ENCODE measurements at places on chromosomes 12 and 14.

GRCh38 chr12:99195474-99195873 lies 452.1 kb upstream of the GARIN6 start:
- DNase-seq: peak; percentile 8

GRCh38 chr12:26678697-26679660 lies 154.0 kb downstream of the ITPR2 start:
- no peak for DNase-seq

DNA sequence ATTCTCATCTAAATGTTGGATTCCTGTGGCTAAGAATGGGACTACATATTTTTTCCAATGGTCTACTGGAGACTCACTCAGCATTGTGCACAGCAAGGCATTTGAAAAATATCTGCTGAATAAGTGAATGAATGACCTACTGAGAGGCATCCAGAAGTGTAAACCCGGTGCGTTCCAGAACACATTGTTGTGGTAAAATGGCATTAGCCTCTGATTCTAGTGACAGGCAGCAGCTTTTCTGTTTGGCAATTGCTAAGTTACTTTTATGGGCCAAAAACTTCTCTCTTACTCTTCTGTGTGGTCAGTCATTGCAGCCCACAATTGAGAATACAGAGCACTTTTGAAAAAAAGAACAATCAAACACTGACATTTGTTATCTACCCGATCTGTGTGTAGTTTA lies 36.5 kb downstream of the WIF1 start:
- no peak for DNase-seq

- DNase-seq: no peak
These were observed 10.5 kb upstream of the LRIG3 start for GRCh38 chr12:58930770-58931324.

DNA sequence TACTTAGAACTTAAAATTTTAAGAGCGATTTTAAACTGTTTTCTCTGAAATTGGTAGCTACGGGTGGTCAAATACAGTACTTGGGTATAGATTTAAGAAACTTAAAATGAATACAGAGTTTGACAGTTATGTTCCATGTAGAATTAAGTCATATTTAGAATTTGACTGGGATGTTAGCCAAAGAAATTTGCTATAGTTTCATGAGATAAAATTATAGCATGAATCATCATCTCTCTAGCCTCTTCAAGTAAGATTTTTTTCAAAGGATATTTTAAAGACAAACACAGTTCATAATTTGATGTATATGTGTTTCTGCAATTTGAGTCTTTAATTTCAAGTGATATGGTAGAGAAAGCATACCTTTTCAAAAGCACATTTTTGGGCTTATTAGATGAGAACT lies 41.0 kb downstream of the ZCRB1 start:
- DNase-seq: no peak

- no peak for DNase-seq
These were observed 196.2 kb downstream of the KIF26A start for GRCh38 chr14:104334424-104335161.
